ENCODE measurements at places on chromosomes 7 and 10. TPM values are rescaled to one million over a fixed set of nuclear protein-coding genes. Genes with fewer than 3 reads are reported as not detected.

- DNase-seq = no peak
Observed at GRCh38 chr7:42103020-42103419, 134.0 kb downstream of the GLI3 start.

Gene NYAP1
- not detected for total RNA-seq

- DNase-seq = no peak
Observed at GRCh38 chr7:4816419-4817080, 41.1 kb downstream of the AP5Z1 start.

DNA sequence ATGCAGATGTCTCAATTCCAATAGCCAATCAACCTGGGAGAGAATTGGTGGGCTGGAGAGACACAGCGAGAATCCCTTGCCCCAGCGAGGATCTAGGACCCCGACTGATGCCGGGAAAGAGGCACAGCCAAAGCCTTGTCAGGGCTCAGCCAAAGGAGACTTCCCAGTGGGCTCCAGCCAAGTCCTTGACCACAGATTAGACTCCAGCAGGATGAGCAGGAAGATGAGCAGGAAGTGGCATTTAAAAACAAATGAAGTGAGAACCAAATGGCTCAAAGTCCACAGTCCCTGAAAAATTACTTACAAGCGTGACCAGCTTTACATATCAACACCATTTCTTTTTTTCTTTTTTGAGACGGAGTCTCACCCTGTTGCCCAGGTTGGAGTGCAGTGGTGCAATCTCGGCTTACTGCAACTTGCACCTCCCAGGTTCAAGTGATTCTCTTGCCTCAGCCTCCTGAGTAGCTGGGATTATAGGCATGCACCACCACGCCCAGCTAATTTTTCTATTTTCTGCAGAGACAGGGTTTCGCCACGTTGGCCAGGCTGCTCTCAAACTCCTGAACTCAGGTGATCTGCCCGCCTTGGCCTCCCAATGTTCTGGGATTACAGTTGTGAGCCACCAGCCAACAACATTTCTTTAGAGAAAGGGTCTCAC lies 40.2 kb downstream of the CTBP2 start:
- no peak for DNase-seq

DNA sequence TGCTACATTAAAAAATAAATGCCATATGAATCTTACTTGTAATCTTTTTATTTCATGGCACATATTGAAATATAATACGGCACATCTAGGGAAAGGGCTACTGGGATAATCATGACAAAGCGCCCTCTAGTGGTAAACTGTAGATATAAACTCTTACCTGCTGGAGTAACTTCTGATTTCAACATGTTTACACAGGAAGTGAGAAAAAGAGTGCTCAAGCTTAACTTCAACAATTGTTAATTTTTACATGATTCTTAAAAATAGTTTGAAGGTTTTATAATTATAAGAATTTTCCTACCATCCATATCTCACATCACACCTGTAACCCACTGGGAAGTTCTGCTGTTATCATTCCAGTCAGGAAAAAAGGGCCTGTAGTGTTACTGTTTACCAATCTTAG lies 2.0 kb upstream of the HEPACAM2 start:
- DNase-seq = peak; percentile 67

Gene STOX1
- not detected for total RNA-seq

DNA sequence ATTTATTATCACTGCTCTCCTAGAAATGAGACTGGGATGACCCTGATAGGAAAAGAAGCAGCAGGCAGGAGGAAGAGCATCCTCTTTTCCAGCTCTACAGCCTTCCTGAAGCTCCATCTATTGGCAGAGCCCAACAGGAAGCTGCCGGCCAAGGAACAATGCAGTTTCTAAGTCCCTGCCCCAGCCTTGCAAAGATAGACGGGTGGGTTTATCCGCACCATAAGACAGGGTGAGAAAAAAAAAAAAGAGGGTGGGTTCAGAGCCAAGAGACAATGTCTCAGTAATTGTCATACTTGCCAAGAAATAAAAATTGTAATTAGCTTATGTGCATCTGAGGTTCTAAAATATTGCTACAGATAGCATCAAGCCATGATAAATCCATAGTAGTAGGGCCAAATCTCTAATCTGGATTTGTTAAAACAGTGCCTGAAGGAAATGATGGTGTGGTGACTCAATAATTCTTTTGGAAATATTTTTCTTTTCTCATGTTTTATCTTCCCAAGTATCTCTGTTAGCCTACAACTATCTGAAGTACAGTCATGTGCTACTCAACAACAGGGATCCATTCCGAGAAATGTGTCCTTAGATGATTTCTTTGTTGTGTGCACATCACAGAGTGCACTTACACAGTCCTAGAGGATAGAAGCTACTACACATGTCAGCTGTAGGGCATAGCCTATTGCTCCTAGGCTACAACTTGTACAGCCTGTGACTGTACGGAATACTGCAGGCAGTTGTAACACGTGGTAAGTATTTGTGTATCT lies 242.9 kb upstream of the CXCL12 start:
- peak; percentile 48 for DNase-seq

Gene YAE1
- 37.6 TPM for total RNA-seq

Gene MKX
- total RNA-seq = not detected

GRCh38 chr10:33746186-33746585 lies 411.7 kb upstream of the NRP1 start:
- no peak for DNase-seq

- no peak for DNase-seq
Observed at GRCh38 chr7:74332373-74333176, 43.4 kb downstream of the CLIP2 start.

GRCh38 chr7:48634116-48634632 lies 290.2 kb upstream of the CDC14C start:
- DNase-seq = no peak

All from MCF 10A (cell line).